ENCODE measurements at places on chromosomes 6 and 20.

DNA sequence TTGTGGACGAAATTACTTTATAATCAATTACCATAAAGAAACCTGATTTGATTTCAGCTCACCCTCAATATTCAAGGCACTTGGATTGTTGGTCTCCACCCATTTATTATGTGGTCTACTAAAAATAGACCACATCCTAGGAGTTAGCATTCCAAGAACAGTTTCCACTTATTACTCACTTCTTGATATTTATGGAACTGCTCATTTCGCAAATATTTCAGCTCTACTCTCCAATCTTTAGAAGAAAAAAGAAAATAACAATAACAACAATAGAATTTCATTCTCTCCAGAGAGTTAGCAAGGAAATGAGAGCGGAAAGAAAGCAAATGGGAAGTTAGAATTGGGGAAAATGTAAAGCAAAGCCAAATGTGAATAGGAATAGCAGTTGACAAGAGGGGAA lies 26.2 kb upstream of the HDAC2 start:
- DNase-seq: no peak

DNA sequence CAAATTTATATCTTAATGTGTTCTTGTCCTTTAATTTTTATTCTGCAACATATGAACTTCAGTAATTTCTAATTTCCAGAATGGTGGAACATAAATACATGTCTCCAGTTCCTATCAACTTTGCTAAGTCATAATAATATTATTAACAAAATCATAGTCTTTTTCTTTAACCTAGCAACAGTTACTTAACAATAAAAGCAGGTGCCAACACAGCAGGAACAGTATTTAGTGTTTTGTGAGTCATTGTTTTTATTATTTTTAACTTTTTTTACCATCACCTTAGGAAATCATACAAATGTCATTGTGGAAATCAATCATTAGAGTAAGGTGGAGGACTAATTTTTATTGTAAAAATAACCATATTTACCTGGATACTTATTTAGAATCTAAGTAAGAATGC lies 133.5 kb downstream of the PLCB1 start:
- DNase-seq: no peak

DNA sequence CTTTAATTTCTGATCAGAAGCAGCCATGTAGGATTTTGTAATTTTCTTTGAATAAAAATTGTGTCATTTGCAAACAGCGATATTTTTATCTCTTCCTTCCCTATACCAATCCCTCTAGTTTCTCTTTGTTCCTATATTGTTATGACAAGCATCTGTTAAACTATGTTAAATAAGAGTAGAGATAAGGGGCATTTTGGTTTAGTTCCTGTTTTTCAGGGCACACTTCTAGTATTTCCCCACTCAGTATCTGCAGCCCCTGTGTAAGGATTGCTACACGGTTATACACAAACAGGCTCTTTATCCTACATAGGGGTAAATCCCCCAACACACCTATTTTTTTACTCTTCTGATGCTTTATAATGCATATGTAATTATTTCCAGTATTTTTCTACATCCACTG lies 42.1 kb downstream of the TRERF1 start:
- DNase-seq: no peak

GRCh38 chr6:43942616-43943015 lies 172.6 kb downstream of the VEGFA start:
- DNase-seq: no peak

DNA sequence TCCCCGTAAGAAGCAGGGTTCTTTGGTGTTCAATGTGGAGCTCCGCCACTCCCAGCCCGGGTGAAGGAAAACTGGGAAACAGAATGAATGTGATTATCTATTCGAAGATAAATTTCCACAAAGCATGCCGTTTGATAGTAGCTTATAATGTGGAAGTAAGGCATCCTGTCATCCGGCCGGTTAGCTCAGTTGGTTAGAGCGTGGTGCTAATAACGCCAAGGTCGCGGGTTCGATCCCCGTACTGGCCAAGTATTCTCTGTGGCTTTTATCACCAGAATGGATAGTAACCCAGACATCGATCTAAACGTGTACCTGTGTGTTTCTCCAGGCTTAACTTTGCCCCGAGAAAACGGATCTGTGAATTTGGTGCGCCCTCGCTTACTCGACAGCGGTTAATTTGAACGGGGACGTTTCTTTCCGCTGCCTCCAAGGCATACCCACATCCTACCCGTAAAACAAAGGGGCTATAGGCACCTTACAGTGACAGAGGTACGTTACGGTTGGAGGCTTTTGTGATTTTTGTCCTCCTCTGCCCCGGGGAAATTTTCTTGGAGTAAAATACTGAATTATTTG lies 215.2 kb upstream of the ZNF184 start:
- DNase-seq: peak; percentile 72

- no peak for DNase-seq
Observed at GRCh38 chr6:119352001-119352400, 2.4 kb upstream of the MAN1A1 start.

DNA sequence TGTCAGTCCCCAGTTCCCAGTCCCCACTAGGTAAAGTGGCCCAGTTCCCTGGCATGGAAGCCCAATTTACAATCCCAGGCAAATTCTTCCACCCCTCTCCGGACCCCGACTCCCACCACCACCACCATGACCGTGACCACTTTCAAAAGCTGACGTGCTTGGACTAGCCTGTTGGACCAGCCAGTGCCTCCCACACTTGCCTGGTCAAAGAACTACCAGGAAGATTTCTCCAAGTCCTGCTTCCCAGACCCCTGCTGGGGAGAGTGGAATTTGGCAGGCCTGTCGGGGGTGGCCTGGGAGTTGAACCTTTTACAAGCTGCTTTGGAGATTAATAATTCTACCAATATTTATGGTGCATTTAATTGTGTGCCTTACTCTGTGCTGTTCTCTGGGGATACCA lies 1.4 kb upstream of the PTPRT start:
- no peak for DNase-seq

DNA sequence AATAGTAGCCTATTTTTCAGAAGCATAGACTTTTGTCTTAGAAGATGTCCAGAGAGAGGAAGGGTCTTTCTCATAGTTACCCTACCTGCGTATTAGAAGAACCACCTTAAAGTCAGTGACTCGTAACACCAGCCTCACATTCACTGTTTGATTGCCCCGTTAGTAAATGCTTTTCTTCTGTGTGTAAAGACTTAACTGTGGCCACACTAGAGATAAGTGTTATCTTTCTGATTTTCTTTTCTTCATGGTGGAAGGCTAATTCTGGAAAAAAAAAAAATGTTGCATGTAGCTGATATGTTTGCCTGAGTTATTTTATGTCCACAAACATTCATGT lies 83.9 kb downstream of the SAMD3 start:
- no peak for DNase-seq

GRCh38 chr6:35566794-35567193 lies 54.1 kb upstream of the TULP1 start:
- DNase-seq: no peak

GRCh38 chr6:113805811-113806495 lies 51.2 kb upstream of the MARCKS start:
- no peak for DNase-seq

GRCh38 chr6:119459207-119459974 lies 109.8 kb upstream of the MAN1A1 start:
- no peak for DNase-seq

- no peak for DNase-seq
Observed at GRCh38 chr6:137081997-137082396, 37.2 kb upstream of the IL20RA start.

GRCh38 chr20:11158146-11158545 lies 484.3 kb upstream of the JAG1 start:
- DNase-seq: no peak

- no peak for DNase-seq
Observed at GRCh38 chr20:31508517-31509244, 5.6 kb upstream of the HM13 start.

GRCh38 chr6:117233145-117233544 lies 32.2 kb upstream of the VGLL2 start:
- no peak for DNase-seq

DNA sequence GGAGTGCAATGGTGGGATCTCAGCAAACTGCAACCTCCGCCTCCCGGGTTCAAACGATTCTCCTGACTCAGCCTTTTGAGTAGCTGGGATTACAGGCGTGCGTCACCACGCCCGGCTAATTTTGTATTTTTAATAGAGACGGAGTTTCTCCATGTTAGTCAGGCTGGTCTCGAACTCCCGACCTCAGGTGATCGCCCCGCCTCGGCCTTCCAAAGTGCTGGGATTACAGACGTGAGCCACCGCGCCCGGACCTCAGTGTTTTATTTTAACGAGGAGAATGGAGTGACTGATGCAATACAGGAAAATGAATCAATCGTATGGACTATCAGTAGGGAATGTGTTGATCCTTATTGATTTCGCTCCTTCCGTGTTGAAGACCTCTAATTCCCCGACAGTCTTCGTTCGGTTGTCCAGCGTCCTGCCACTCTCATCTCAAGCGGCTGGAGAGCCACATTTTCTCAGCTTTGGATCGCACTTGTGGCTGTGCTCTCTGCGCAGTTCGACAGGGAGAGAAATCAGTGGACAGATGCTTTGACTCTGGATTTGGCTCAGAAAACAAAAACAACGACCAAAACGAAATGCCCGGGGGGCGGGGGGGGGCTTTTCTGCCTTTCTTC lies 166.2 kb downstream of the TRIM27 start:
- DNase-seq: no peak

DNA sequence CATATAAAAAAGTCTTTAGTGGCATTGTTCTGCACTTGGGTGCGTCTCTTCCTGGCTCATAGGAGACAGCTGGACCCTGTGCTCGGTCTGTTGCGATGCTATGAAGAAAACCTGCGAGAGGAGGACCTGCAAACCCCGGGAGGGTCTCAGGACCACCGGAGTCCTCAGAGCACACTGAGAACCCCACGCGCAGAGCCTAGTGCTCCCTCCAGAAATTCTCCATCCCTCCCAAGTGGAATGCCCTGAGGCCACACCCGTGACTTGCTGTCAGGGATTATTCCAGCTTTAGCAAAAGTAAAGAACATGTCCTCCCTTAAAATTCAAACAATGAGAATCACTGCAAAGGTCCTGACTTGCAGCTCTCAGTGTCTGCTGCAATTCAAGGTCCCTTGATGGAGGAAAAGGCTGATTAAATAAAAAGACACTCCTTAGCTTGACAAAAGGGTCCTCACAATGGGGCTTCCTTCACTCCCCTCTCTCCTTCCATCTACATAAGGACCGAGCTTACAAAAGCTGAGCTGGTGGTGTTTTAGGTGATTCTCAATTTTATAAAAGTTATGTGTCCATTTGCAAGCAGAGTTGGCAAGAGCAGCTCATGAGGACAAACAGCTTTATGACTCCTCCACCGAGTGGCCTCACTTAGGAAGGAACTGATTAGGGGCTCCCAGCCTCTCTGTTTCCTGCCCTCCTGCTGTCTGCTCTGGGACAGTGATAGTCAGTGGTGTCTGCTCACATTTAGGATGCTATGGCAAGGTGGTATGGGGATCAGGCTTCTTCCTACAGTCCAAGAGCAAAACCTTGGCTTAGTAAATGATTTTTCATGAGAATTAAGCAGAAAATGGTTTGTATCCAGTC lies 97.0 kb downstream of the RAMACL start:
- DNase-seq: no peak

- no peak for DNase-seq
Observed at GRCh38 chr6:122649701-122650100, 39.5 kb downstream of the PKIB start.

DNA sequence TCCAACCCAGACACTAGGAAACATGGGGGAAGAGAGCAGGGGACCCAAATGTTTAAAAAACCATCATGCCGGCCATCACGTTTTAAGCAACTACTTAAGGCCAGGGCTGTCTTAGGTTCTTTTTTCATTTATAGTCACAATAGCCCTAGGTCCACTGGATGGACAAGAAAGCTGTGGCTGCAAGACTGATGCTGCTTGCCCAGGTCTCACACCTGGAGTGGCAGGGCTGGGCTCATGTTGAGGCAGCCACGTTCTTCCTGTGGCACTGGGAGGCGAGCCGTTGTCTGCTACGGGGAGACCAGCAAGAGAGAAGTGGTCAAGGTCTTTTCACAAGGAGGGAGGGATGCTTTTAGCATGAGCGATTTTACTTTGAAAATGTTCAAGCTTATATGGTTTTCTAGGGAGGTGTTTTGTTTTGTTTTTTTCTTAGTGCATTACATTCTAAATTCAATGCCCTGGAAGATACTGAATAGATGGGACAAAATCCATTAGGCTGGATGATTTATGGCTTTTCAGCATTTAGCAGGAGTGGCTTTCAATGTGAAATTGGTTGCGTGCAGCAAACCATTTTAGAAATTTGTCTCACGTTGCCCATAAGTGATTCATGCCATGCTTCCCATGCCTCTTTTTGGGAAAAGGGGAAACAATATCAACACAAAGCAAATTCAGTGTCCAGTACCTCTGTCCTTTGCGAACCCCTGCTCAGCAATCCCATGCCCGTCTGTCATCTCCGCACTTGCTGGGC lies 106.6 kb upstream of the SNX9 start:
- no peak for DNase-seq

DNA sequence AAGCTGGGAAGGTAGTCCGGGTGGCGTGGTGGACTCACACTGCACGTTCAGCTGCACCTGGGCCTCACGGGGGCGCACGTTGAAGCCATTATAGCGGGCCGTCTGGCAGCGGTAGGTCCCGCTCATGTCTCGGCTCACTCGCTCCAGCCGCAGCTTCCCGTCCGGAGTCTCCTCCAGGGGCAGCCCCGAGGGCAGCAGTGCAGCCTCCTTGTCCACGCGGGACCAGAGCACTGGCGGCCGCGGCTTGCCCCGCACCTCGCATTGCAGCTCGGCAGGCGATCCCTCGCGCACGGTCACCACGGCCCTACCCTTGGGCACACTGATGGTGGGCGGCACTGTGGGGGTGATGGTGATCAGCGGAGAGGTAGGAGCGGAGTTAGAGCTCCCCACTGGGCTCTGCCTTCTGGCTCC lies 47.6 kb downstream of the MDGA1 start:
- DNase-seq: no peak

GRCh38 chr6:110652520-110652919 lies 162.7 kb downstream of the CDK19 start:
- no peak for DNase-seq

DNA sequence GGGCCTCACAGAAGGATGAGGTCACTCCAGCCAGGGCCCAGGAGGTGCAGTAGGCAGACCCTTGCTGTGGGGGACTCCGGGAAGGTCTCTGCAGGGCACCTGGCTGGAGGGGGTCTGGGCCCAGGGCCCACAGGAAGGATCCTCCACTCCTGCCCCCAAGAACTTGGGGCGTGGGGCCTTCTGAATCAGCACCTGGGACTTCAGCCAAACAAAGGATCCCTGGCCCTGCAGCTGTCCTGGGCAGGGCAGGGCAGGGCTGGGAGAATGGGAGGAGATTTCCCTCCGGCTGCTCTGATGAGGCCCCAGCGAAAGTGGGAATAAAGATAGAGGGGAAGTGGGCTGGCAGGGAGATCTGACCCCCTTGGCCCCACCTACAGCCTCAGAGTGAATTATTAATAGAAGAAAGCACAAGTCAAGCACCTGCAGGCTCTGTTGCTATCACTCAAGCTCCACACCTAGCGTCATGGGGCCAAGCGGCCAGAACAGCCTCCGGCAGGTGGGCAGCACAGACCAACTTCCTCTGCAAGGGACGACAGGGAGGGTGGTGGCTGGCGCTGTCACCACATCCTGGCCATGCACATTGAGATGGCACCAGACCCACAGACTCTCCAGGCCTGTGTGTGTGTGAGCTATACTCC lies 61.6 kb upstream of the MRPS10 start:
- no peak for DNase-seq
